ENCODE measurements at places on chromosomes 13 and 19. TPM values are rescaled to one million over a fixed set of nuclear protein-coding genes. Genes with fewer than 3 reads are reported as not detected.

DNA sequence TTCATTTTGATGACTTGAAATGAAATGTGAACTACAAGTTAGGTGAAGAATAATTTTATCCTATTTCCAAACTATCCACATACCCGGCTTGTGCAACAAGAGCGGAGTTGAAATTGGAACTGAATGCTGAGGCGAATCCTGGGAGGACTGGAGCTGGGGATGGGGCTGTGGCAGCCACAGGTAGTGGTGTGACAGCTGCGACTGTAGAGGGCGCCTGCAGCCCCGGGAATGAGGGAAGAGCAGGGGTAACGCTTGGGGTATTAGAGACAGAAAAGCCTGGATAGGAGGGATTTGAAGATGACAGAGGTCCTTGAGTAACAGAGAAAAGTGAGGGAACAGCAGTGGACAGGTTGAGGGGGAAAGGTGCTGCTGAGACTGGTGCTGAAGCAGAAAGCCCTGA, 22.0 kb upstream of the STOML3 start:
- H3K27me3 ChIP-seq: no peaks in the 10 kb centered on the region
- peaks cover 5% of the 10 kb centered on the region for H3K4me1 ChIP-seq
- H3K36me3 ChIP-seq: no peaks in the 10 kb centered on the region
- DNase-seq: no peak
- H3K4me3 ChIP-seq: no peak overlapping the region

GRCh38 chr19:48770266-48770665, 14.9 kb downstream of the FGF21 start:
- no peak for DNase-seq
- H3K27ac ChIP-seq: no peak overlapping the region
- H3K4me1 ChIP-seq: no peaks in the 10 kb centered on the region
- H3K27me3 ChIP-seq: peaks cover 77% of the 10 kb centered on the region

- no peaks in the 10 kb centered on the region for H3K27me3 ChIP-seq
- H3K27ac ChIP-seq: no peak overlapping the region
- no peak overlapping the region for H3K4me3 ChIP-seq
- no peaks in the 10 kb centered on the region for H3K4me1 ChIP-seq
Observed at GRCh38 chr13:81957121-81957520, 1616.2 kb upstream of the SPRY2 start.

- H3K4me1 ChIP-seq: no peaks in the 10 kb centered on the region
- H3K36me3 ChIP-seq: no peaks in the 10 kb centered on the region
- no peak for DNase-seq
- no peak overlapping the region for H3K4me3 ChIP-seq
- H3K27ac ChIP-seq: no peak overlapping the region
Observed at GRCh38 chr19:50517704-50518075, 4.0 kb upstream of the ASPDH start.

DNA sequence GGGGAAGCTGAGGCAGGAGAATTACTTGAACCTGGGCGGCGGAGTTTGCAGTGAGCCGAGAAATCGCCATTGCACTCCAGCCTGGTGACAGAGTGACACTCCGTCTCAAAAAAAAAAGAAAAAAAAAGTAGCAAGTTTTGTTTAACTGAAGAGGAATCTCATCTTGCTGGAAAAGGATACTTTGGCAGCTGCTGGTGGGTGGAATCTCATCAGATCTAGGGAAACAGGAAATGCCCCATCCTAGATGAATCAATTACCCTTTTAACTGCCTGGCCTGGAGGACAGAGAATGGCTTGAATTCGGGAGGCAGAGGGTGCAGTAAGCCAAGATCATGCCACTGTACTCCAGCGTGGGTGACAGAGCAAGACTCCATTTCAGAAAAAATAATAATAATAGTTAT, 8.4 kb downstream of the ZNF320 start:
- H3K4me1 ChIP-seq: no peaks in the 10 kb centered on the region
- peaks cover 56% of the 10 kb centered on the region for H3K36me3 ChIP-seq
- H3K27ac ChIP-seq: no peak overlapping the region
- no peak overlapping the region for H3K4me3 ChIP-seq
- H3K27me3 ChIP-seq: no peaks in the 10 kb centered on the region
- no peak for DNase-seq

GRCh38 chr13:97600458-97601075, 166.6 kb downstream of the RAP2A start:
- H3K4me3 ChIP-seq: no peak overlapping the region
- no peaks in the 10 kb centered on the region for H3K36me3 ChIP-seq
- no peak overlapping the region for H3K27ac ChIP-seq
- H3K4me1 ChIP-seq: no peaks in the 10 kb centered on the region
- H3K27me3 ChIP-seq: no peaks in the 10 kb centered on the region
- no peak for DNase-seq

GRCh38 chr13:110475550-110476219, 85.8 kb downstream of the RAB20 start:
- no peaks in the 10 kb centered on the region for H3K4me1 ChIP-seq
- no peak overlapping the region for H3K4me3 ChIP-seq
- DNase-seq: no peak
- no peak overlapping the region for H3K27ac ChIP-seq
- no peaks in the 10 kb centered on the region for H3K27me3 ChIP-seq

DNA sequence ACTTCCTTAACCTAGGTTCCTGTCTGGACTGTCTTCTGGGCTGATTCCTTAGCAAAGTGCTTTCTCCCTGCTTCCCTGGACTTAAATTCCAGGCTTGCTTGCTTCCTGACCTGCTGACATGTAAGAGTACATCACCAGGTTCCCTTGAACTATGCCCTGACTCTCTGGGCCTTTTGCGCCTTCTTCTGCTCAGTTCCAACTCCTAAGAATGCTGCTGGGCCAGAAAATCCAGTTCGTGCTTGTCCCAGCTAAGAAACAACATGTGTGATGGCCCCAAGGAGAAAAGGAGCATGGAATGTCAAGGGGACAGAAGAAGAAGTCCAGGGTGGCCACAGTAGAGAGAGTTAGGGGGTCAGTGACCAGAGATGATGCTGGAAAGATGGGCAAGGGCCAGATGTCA, 42.6 kb upstream of the MBNL2 start:
- H3K4me1 ChIP-seq: no peaks in the 10 kb centered on the region
- H3K36me3 ChIP-seq: no peaks in the 10 kb centered on the region
- H3K27me3 ChIP-seq: no peaks in the 10 kb centered on the region
- H3K4me3 ChIP-seq: no peak overlapping the region
- no peak for DNase-seq
- no peak overlapping the region for H3K27ac ChIP-seq

DNA sequence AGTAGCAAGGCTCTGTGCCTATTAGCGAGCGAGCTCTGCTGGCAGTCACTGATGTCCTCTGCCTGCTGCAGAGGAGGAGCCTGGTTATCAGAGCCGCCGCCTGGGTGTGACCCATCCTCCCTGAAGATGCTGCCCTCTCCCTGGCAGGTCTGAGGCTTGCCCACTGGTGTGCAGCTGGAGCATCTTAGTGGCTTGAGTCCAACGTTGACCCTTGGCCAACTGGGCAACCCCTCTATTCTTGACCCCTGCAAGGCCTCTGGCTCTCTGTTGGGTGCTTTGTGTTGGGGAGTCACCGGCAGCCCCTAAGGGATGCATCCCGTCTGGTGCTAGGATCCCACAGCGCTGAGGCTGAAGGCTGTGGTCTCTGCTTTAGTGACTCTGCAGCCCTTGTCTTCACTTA, 277.9 kb upstream of the SOX1 start:
- no peak for DNase-seq
- no peak overlapping the region for H3K4me3 ChIP-seq
- H3K27me3 ChIP-seq: no peaks in the 10 kb centered on the region

GRCh38 chr13:111186305-111186935, 71.3 kb downstream of the ARHGEF7 start:
- peaks cover 5% of the 10 kb centered on the region for H3K4me1 ChIP-seq
- no peak overlapping the region for H3K4me3 ChIP-seq
- H3K27ac ChIP-seq: no peak overlapping the region
- DNase-seq: no peak
- no peaks in the 10 kb centered on the region for H3K27me3 ChIP-seq

- H3K27ac ChIP-seq: no peak overlapping the region
- H3K4me1 ChIP-seq: peaks cover under 1% of the 10 kb centered on the region
- no peaks in the 10 kb centered on the region for H3K27me3 ChIP-seq
- H3K36me3 ChIP-seq: peaks cover 21% of the 10 kb centered on the region
Observed at GRCh38 chr13:25247360-25247759, 39.9 kb downstream of the MTMR6 start.

- H3K27me3 ChIP-seq: no peaks in the 10 kb centered on the region
- no peaks in the 10 kb centered on the region for H3K36me3 ChIP-seq
- H3K27ac ChIP-seq: no peak overlapping the region
- no peak overlapping the region for H3K4me3 ChIP-seq
- peak; percentile 65 for DNase-seq
- peaks cover 7% of the 10 kb centered on the region for H3K4me1 ChIP-seq
Observed at GRCh38 chr13:113947311-113948033, 26.4 kb downstream of the C13orf46 start.

DNA sequence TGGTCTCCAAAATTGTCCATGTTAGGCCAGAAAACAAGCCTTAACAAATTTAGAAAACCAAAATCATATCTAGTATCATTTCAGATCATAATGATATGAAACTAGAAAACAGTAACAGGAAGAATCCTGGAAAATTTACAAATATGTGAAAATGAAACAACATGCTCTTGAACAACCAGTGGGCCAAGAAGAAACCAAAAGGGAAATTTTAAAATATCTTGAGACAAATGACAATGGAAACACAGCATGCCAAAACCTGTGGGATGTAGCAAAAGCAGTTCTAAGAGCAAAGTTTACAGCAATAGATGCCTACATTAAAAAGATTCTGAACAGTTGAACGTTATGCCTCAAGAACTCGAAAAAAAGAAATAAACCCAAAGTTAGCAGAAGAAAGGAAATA, 32.6 kb downstream of the VWA8 start:
- DNase-seq: no peak
- no peak overlapping the region for H3K4me3 ChIP-seq

DNA sequence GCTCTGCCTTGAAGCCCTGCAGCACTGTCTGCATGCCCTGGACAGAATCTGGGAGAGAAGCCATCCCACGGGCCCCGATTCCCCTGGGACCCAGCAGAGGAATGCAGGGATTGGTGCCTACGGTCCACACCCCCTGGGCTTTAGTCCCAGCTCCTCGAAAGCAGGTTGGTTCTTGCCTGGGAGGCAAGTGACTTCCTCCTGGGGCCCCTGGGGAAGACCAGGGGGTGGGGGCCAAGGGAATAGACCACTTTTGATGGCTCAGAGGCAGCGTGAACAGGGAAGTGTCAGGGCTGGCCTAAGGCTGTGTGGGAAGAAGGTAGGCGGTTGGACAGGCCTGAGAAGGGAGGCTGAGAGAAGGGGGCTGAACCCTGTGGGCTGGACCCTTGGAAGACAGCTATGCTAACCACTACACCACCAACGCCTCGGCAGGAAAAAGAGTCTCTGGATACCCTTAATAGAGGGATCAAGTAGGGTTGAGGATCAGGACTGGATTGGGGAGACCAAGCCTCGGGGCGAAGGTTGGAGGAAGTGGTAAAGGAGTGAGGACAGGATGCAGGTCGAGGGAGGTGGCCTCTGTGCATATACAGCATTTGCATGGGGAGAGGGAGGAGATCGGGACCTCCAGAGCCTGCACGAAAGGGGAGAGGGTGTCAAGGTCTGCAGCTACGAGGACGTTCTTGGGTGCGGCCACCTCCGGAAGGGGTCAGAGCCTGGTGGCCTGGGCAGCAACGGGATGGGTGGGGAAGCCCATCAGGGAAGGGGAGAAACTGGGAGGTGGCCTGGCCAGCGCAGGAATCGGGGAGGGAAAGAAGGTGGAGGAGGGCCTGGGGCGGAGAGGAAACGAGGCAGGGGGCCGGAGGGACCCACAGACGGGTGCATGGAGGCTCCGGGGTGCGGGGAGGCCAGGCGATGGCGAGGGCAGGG, 709 bp downstream of the DPP9 start:
- peaks cover 13% of the 10 kb centered on the region for H3K4me1 ChIP-seq
- peak; percentile 39 for DNase-seq
- H3K27ac ChIP-seq: peak overlapping the region; percentile 97
- H3K27me3 ChIP-seq: no peaks in the 10 kb centered on the region
- peaks cover 14% of the 10 kb centered on the region for H3K36me3 ChIP-seq

GRCh38 chr19:17236811-17237543, 8.7 kb downstream of the NR2F6 start:
- no peaks in the 10 kb centered on the region for H3K27me3 ChIP-seq
- H3K36me3 ChIP-seq: no peaks in the 10 kb centered on the region
- peak overlapping the region; percentile 75 for H3K27ac ChIP-seq
- no peak for DNase-seq
- H3K4me1 ChIP-seq: peaks cover 19% of the 10 kb centered on the region

GRCh38 chr13:111954661-111955411, 112.1 kb upstream of the SOX1 start:
- H3K27me3 ChIP-seq: no peaks in the 10 kb centered on the region
- H3K36me3 ChIP-seq: no peaks in the 10 kb centered on the region

DNA sequence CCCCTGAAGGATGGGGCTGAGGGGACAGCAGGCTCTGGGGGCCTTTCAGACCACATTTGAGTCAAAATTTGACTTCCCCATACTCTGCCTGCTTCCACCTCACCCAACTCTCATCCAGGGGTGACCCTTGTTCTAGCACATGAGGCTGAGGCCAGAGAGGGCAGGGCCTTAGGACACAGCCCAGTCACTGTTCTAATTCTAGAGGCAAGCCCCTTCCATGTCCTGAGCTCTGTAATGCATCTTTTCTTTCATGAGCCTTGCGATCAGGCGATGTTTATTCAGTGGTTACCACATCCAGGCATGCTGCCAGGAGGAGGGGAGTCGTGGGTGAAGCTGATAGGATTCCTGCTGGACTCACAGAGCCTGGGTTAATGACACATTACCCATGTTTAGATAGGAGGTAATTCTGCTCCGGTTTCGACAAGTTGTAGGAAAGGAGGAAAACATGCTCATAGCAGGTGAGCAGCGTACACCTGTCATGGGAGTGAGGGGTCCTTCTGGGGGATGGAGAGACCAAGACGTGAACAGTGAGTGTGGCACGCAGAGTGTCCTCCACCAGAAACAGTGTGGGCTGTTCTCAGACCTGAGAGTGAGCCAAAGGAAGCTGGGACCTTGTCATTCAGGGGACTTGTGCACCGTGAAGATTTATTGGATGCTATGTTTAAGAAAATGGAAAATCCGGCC, 9.3 kb downstream of the RPS9 start:
- no peaks in the 10 kb centered on the region for H3K27me3 ChIP-seq
- no peak overlapping the region for H3K4me3 ChIP-seq
- H3K4me1 ChIP-seq: peaks cover 31% of the 10 kb centered on the region

- no peaks in the 10 kb centered on the region for H3K4me1 ChIP-seq
- H3K4me3 ChIP-seq: no peak overlapping the region
- H3K27me3 ChIP-seq: no peaks in the 10 kb centered on the region
- no peak overlapping the region for H3K27ac ChIP-seq
- peaks cover 17% of the 10 kb centered on the region for H3K36me3 ChIP-seq
- no peak for DNase-seq
Observed at GRCh38 chr13:100630555-100630954, 42.0 kb upstream of the GGACT start.

Gene CBARP
- not detected for total RNA-seq

Gene WASF3
- total RNA-seq: 4.9 TPM

Gene KIR2DL3
- 0.55 TPM for total RNA-seq

Gene SPACA4
- not detected for total RNA-seq

Measured in transverse colon (tissue), 4 donors.